Esophagus muscularis mucosa (tissue), 4 donors: ENCODE measurements at places on chromosomes 7 and 10. TPM values are rescaled to one million over a fixed set of nuclear protein-coding genes. Genes with fewer than 3 reads are reported as not detected.

GRCh38 chr10:128421371-128422160 is 295.3 kb upstream of the MKI67 start:
- peak; percentile 50 for DNase-seq

The BMPER gene
- 0.65 TPM for total RNA-seq

The UCN3 gene
- not detected for total RNA-seq

The CALHM2 gene
- 58.2 TPM for total RNA-seq

The ZPBP gene
- total RNA-seq, result not detected

The ENO4 gene
- 0.29 TPM for total RNA-seq

DNA sequence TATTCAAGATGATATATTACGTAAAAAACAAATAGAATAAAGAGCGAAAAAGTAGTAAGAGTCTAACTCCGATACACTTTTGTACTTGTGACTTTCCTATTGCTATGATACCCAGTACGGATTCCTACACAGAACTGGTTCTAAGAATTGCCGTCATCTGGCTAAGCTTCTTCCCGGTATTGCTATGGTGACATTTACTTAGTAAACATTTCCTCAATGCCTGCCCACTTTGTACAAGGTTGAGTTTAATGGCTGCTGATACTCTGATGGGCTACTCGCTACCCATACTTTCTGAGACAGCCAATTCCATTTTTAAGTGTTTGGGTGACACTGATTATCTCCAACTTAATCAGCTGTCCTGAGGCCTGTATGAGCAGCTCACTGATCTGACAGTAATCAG is 55.6 kb downstream of the OSBPL3 start:
- DNase-seq, result no peak

The CTAGE8 gene
- total RNA-seq, result 0.71 TPM

GRCh38 chr10:85922356-85923129 is 444.1 kb downstream of the GRID1 start:
- DNase-seq, result peak; percentile 80

The UNCX gene
- not detected for total RNA-seq

DNA sequence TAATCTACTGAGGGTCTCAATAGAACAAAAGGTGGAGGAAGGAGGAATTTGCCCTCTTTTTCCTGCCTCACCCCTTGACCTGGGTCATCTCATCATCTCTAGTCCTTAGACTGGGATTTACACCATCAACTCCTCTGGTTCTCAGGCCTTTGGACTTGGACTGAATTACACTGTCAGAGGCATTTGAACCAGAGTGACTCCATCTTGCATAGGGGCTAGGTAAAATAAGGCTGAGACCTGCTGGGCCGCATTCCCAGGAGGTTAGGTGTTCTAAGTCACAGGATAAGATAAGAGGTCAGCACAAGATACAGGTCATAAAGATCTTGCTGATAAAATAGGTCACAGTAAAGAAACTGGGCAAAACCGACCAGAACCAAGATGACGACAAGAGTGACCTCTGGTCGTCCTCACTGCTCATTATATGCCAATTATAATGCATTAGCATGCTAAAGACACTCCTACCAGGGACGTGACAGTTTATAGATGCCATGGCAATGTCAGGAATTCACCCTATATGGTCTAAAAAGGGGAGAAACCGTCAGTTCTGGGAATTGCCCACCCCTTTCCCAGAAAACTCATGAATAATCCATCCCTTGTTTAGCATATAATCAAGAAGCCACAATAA is 84.0 kb downstream of the C1GALT1 start:
- DNase-seq, result peak; percentile 50

DNA sequence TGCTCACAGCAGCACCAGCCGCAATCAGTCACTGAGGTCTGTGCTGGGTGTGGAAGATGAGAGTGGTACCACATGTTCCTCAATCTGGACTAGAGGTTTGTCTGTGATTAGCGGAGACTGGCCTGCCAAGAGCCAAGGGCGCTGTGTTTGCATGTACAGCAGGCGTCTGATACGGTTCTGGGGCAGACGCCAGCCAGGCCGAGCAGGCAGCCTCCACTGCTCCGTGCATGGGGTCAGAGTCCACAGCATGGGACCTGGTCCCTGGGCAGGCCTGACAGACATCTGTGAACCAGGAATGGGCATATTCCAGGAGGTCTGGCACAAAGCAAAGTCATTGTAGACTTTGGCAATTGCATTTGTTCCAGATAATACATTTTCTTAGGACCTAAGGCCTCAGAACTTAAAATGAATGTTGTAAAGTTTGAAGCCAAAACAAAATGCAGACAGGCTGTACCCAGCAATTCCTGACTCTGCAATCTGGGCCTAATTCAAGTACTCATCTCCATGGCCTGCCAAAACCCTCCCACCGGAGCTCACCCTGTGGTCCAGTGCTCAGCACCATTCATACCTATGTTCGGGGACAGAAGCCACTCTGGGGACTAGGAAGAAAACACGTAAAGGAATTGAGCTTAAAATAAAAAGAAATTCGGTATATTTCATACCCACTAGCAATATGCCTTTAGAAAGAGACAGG is 50.0 kb upstream of the FAM20C start:
- DNase-seq, result no peak

DNA sequence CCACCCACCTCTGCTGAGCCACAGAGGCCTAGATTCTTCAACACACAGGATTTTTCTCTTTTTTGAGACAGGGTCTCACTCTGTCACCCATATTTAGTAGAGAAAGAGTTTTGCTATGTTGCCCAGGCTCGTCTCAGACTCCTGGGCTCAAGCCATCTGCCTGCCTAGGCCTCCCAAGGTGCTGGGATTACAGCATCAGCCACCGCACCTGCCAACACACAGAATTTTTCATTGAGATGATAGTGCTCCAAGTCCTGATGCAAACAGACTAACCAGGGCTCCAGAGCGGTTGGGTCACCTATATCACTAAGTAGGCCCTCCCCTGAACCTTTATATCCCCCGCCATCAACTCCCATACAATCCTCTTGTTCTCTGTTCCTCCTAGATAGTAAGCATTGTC is 24.4 kb upstream of the ADRB1 start:
- DNase-seq, result no peak

GRCh38 chr10:91528080-91528479 is 104.8 kb downstream of the PPP1R3C start:
- no peak for DNase-seq
